Activated T-cell treated with anti-CD3 and anti-CD28 coated beads, Interleukin-2, amount 50 U/mL, for 1 hour (primary cell): ENCODE measurements at places on chromosomes 5 and 9.
A peak's percentile ranks its signal among the peaks of the same experiment; 100 is the strongest.

DNA sequence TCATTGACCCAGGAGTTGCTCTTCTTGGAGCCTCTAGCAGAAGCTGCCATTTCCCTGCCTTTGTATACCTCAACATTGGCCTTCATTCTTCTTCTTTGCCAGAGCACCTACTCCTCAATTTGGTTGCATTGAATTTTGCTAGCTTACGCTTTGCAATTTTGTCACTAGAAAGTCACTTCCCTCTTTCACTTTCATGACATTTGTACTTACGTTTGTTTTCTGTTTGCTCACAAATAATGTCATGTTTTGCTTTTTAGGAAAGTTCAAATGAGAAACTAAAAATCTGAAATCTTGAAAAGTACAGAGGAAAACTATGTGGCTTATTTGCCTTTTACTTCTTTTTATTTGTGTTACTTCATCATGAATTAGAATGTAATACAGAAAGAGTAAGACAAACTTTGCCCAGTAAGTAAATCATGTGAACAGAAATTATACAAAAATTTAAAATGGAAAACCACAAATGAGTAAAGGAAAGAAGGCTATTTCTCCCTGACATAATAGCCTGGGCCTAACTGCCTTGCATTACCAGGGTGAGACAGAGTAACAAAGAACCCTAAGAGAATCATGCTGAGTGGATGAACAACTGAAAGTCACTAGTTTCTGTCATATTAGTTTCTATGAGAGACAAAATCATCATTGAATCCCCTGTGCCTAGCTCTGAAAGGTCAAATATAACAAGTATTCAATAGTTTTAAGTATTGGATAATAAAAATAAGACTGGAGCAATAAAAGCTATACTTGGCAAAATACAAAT is 7.4 kb upstream of the IFNA1 start:
- no peak for DNase-seq

DNA sequence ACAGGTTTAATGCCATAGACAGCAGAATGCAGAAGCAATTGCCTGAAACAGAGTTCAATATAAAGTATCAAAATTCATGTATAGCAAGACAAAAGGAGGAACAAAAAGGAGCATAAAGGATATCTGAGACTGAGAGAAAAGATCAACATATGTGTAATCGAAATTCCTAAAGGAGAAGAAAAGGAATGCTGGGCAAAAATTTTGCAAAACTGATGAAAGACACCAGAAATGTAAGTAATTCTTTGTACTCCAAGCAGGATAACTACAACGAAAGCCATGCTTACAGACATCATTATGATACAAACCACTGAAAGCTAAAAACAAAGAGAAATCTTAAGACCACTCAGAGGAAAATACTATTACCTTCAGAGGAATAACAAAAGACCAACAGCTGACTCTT is 72.8 kb upstream of the MTAP start:
- no peak for DNase-seq

DNA sequence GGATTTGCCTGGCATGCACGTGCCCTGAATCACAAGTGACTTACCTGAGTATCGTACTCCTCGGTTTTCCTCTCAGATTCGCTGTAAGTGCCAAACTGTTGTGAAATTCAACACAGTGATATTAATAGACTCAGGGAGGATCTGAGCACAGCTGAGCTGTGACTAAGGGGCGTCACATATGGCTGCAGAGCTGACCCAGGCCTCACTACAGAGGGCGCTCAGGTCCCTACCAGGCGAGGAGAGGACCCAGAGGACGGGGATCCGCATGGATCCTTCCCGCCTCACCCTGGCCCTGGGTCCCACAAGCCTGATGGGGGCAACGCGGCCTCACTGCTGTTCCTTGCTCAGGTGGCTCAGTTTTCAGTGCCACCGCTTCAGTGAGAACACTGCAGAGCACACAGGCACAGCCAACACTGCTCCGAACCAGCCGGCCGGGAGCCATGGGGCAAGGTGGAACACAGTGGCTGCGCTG is 20.1 kb downstream of the CLPTM1L start:
- no peak for DNase-seq

GRCh38 chr5:140311011-140311467 is 8.1 kb upstream of the PFDN1 start:
- DNase-seq = no peak

DNA sequence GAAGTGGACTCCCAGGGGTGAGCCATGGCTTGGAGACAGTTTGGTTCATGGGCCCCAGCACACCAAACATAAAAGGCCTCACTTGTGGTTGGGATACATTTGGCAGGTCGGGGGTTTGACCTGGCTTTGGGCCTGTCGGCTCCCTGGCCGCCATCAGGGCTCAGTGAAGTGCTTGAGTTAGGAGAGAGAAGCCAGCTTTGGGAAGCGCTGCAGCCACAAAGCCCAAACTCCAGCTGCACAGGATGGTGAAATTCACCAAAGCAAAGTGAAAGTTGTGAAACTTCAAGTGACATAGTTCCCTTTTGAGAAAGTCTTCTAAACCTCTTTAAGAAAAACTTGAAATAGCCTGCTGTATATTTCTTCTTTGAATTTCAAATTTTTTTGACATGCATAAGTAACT is 27.5 kb downstream of the SLC46A2 start:
- DNase-seq = no peak

DNA sequence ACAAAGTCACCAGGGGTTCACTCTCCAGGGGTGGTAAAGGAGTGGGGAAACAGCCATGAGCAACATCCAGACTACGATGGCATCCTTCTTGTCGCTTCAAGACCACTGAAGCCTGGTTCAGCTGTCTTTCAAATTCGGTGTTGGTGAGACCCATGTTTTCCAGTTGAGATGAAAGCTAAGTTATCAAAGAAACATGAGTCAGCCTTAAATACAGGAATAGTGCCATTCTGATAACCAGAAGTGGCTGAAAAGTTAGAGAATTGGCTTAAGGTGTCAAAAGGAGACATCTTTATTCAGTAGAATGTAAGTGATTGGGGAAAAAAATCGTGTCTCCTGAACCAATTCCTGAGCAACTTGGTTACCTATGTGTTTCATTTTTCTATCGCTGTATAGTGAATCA is 7.0 kb upstream of the CARD19 start:
- peak; percentile 13 for DNase-seq

DNA sequence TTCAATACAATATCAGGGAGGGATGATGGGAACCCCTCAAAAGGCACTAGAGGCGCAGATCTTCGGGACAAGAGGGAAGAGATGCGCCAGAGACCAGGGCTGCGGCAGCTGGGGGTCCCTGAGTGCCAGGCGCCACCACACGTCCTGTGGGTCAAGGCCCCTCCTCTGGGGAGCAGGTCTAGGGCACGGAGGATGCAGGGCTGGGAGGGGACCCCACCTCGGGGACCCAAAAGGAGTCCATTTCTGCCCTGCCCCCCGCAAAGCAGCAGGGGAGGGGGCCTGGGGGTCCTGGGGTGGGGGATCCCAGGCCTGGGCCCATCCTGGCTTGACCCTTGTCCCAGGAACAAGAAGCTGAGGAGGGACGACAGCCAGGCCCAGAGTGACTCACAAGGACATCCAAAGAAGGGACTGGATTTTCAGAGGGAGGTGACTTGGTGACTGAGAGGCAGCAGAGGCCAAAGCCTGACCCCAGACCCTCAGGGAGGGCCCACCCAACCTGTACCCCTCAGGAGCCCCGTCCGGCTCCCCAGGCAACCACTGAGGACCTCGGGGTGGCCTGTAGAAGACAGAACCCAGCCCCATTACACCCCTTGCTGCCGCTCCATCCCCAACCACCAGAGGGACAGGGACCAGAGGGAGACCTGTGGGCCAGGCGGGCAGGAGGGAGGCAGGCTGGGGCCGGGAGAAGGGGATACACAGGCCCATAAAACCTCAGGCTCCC is 54.2 kb downstream of the LRSAM1 start:
- peak; percentile 44 for DNase-seq

- DNase-seq = peak; percentile 62
Observed at GRCh38 chr5:132437604-132438266, 52.8 kb downstream of the IRF1 start.

GRCh38 chr5:35029333-35029732 is 18.4 kb downstream of the AGXT2 start:
- DNase-seq = no peak

DNA sequence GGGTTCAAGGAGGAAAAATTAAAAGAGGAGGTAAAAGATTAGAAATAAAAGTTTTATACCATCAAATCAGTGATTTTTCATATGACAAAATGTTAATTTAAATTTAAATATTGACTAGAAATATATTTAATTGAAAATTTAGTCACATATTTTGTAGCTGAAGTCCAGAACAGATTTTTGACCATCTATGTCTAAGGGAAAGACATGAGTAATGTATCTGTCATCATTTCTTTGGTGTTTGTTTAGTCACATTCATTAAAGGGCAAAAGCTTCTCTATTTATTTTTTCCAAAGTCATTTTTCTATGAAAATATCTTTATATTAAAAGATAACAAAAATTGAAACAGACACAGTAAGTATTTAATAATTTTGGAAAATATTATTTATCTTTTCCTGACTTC is 252.0 kb upstream of the ISL1 start:
- no peak for DNase-seq

DNA sequence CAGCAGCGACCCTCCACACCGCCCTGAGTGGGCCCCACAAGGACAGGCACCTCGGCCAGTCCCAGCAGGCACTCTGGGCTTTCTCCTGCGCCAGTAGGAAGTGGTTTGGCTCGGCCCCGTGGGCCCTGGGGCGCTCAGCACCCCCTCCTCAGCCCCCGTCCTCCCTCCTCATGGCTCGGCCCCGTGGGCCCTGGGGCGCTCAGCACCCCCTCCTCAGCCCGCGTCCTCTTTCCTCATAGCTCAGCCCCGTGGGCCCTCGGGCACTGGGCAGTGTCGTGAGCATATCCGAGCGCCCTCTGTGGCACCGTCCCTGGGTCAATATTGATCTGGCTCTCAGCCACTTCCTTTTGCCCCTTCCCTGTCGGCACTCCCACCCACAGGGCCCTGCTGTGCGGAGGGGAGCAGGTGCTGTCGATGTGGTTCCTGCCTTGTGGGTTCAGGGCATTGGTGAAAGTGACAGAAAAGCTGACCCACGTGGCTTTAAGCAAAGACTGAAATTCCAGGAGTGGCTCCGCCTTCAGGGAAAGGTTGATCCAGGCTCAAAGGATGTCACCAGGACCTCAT is 5.5 kb upstream of the SCGB3A1 start:
- DNase-seq = no peak

- DNase-seq = no peak
Observed at GRCh38 chr9:85969727-85970126, 28.8 kb downstream of the NAA35 start.

DNA sequence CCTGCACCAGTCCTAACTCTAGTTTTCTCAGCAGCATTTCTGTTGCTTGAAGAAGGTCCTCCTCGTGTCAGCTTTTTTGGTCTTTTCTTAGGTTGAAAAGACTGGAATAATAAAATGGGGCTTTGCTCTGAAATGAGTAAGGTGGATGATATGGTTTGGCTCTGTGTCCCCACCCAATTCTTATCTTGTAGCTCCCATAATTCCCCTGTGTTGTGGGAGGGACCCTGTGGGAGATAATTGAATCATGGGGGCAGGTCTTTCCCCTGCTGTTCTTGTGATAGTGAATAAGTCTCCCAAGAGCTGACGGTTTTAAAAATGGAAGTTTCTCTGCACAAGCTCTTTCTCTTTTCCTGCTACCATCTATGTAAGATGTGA is 53.6 kb downstream of the LIX1 start:
- no peak for DNase-seq

DNA sequence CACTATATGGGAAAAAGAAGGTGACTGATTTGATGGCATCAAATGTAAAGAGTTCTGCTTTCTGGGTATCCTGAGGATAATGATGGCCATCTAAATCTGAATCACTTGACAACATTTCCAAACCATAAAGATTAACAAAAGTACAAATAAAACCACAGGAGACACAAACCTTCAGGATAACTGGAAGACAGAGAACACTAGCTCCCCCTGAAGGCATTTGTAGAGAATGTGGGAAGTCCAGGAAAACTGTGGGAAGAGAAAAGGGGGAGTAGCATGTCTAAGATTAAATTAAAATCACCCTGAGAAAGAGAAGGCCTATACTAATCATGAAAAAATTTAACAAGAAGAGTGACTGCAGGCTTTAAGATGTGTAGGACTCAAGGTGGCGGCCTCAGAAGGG is 116.2 kb downstream of the PRELID2 start:
- no peak for DNase-seq

GRCh38 chr5:23507278-23507685 is at the start of gene PRDM9:
PRDM9 (plus strand) TSS chr5:23507609; CDS start chr5:23509034, 1,425 bp downstream.
- DNase-seq = no peak

- DNase-seq = no peak
Observed at GRCh38 chr5:39523821-39524220, 99.0 kb upstream of the DAB2 start.

DNA sequence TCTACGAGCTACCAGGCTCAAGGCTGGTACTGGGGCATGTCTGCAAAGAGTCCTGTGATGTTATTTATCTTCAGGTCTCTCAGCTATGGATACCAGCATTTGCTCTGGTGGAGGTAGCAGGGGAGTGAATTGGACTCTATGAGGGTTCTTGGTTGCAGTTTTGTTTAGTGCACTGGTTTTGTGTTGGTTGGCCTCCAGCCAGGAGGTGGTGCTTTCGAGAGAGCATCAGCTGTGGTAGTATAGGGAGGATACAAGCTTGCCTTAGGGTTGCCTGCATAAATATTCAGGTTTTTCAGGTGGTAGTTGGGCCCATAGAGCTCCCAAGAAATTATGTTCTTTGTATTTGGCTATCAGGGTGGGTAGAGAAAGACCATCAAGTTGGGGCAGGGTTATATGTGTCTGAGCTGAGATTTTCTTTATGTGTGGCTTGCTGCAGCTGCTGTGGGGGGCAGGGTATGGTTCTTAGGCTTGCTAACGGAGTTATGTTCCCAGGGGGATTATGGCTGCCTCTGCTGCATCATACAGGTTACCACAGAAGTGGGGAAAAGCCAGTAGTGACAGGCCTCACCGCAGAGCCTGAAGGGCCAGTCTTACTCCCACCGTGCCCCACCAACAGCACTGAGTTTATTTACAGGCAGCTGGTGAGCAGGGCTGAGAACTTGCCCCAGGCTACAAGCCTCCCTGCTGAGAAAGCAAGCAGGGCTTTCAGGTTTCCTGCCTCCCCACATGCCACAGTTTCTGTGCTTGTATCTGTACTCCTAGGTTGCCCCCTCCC is 9.7 kb upstream of the RIOK2 start:
- DNase-seq = no peak

DNA sequence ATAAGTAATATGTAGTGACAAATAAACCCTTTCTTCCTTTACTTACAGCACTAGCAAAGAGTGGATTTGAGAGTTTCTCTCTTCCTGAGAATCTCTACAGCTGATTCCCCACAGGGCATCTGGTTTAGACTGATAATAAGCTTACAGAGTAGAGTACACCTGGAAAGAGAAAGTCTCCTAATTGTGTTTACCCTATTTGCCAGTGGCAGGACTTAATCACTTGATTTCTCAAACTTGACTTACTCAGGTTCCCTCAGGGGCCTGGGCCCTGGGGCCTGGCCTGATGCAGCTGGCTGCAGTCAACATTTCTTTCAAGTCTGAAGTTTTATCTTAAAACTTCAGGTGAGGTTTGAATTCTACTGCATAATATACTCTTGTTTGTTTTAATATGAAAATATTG is 38.0 kb upstream of the UBTD2 start:
- no peak for DNase-seq

- no peak for DNase-seq
Observed at GRCh38 chr9:129996161-129996830, 46.7 kb downstream of the FNBP1 start.

- no peak for DNase-seq
Observed at GRCh38 chr5:43514025-43514424, 923 bp downstream of the C5orf34 start.

GRCh38 chr9:72596451-72597180 is 75.2 kb downstream of the TMC1 start:
- no peak for DNase-seq

- DNase-seq = no peak
Observed at GRCh38 chr9:14769230-14769571, 46.7 kb upstream of the CER1 start.
